ENCODE measurements at places on chromosomes 16 and 17.

- DNase-seq: no peak
Observed at GRCh38 chr17:81885869-81886548, 5.4 kb downstream of the ALYREF start.

DNA sequence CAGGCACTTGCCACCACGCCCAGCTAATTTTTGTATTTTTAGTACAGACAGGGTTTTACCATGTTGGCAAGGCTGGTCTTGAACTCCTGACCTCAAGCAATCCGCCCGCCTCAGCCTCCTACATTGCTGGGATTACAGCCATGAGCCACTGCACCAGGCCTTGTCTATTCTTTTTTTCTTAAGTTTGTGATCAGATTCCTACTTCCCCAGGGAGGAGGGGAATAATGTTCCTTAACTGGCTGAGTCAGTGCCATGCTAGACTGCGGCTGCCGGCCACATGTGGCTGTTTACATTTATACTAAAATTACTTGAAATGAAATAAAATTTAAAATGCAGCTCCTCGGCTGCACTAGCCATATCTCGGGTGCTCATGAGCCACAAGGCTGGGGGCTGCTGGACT is 27.8 kb upstream of the USP36 start:
- no peak for DNase-seq

DNA sequence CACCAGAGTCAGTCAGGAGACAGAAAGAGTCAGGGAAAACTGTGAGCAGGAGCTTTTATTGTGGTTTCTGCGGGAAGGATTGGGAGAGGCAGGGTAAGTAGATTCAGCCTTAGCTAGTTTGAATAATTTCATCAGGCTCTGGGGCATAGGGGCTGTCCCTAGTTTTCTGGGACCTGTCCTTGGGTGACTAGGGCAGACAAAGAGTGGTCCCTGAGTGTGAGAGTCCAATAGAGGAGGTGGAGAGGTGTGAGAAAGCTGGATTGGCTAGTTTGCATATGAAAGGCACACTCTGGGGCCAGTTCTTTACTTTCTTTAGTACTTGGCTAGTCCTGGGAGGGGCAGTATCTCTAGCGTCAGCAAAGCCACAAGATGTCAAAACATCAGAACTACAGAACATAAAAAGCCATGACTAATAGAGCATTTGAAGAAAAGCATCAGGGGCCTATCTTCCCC is 255.6 kb downstream of the HS3ST3A1 start:
- DNase-seq: no peak

DNA sequence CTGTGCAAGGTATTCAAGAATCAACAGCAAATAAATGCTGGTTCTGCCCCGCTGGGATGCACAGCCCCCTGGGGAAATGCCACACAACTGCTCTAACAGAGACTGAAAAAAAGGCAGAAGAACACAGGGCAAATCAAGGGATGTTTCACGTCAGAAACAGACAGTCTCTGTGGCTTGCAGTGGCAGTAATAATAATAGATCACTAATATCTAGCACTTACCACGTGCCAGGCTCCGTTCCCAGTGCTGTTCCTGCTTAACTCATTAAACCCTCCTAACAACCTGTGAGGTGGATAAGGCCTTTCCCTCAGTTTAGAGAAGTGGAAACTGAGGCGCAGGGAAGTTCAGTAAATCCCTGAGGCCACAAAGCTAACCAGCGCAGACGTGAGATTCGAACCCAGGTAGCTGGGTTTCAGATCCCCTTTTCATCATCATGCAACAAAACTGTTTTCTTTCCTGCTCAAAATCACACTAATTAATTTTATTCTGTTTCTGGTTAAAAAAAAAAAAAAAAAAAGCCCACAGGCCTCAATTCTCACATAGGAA is 36.7 kb downstream of the ARHGAP17 start:
- DNase-seq: no peak

- no peak for DNase-seq
Observed at GRCh38 chr17:68820825-68821481, 134.2 kb downstream of the ABCA8 start.

DNA sequence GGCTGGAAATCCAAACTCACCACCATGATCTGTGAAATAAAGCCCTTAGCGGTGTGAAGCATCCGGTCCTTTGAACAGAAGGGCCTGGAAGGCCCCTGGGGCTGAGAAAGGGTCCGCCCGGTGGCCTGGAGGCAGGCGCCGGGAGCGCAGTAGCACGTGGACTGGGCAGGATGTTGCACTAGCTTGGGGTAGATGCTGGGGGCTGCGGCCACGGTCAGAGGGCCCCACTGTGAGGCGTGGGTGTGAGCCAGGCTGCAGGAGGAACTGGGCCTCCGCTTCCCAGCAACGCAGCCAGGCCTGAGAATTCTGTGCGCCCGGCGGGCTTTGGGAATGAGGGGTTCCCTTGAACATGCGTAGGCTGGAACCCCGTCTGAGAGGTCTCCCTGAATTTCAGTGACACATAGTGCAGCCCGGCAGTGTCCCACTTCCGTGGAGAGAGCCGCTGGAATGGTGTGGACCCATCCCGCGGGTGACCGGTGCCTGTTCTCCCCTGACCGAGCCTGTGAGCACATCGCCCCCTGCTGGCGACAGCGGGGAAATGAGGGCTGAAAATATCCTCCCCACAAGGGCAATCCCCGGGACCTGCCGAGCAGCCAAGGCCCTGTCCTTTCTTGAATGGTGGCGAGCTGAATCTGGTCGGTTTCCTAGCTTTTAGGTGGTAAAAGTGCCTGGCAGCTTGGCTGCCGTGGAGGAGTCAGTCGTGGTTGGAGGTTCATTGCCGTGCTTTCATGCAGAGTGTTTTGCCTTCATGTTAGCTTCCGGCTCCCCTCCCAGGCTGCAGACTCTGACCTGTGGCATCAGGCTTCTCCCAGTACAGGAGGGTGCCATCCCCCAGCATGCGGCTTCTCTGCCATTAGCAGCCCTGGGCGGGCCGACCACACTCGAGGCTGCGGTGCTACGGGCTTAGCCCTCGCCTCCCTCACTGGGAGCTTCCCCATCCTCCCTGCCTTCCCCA is 43.8 kb downstream of the DNAJA2 start:
- no peak for DNase-seq

- DNase-seq: no peak
Observed at GRCh38 chr17:2994441-2994840, 69.0 kb downstream of the OR1D5 start.

Measured in smooth muscle cell of the brain vasculature (primary cell).